WTC11 (cell line): ENCODE measurements at places on chromosomes 13 and 19. TPM values are rescaled to one million over a fixed set of nuclear protein-coding genes. Genes with fewer than 3 reads are reported as not detected.

ADGRE2 gene
- 3.0 to 4.0 TPM (median 3.2 TPM) in 3 replicates for total RNA-seq

- H3K27me3 ChIP-seq = peaks cover 90% of the 10 kb centered on the region
- DNase-seq = peak; percentile 63
- peak overlapping the region; percentile 70 for H3K4me3 ChIP-seq
- no peaks in the 10 kb centered on the region for H3K36me3 ChIP-seq
- no peak overlapping the region for H3K27ac ChIP-seq
Observed at GRCh38 chr13:21673789-21674489, 3.1 kb downstream of the FGF9 start.

DNA sequence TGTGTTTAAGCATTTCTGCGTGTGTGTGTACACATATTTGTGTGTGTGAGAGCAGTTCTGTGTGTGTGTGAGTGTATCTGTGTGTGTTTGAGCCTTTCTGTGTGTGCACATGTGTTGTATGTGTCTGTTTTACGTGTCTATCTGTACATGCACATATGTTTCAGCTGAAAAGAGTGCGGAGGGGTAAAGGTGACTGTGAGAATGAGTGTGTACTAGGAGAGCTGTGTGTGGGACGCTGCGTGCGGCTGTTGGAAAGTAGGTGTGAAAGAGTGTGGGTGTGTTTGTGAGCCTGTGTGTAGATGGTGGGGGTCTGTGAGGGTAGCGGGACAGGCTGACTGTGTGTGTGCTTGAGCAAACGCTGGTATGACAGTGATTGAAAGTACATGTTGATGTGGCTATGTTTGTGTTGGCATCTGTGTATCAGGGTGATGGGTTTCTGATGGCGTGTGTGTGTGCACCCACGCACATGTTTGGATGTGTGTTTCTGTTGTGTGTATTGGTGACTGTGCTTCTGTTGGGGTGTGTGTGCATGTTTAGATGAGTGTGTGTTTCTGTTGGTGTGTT lies 7.5 kb upstream of the TPM4 start:
- H3K4me1 ChIP-seq = peaks cover 19% of the 10 kb centered on the region
- H3K36me3 ChIP-seq = no peaks in the 10 kb centered on the region
- no peak for DNase-seq
- H3K27ac ChIP-seq = no peak overlapping the region
- no peak overlapping the region for H3K4me3 ChIP-seq

DNA sequence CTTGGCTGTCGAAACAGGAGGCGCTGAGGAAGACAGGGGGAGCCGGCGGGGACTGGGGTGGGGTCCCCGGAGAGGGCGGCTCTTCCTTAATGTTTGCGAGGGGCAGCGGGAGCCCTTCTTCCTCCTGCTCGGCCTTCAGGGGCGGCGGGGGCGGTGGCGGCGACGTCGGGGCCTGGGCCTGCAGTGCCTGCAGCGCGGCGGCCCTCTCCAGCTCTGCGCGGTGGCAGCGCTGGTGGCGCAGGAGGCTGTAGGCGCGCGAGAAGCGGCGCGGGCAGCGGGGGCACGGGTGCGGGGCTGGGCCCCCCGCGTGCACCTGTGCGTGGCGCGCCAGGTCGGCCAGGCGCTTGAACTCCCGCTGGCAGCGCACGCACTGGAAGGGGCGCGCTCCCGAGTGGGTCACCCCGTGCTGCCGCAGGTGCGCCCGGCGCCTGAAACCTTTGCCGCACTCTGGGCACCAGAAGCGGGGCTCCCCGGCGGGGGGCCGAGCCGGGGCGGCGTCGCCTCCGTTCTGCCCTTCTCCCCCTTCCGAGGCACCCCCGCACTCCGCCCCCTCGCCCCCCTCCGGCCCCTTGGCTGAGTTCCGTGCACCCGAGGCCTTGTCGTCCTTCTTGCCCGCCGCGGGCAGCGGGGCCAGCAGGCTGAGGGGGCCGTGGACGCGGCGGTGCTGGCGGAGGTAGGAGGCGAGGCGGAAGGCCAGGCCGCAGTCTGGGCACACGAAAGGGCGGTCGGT lies 2.5 kb downstream of the ZNF579 start:
- H3K27ac ChIP-seq = no peak overlapping the region
- H3K4me1 ChIP-seq = peaks cover 5% of the 10 kb centered on the region
- H3K27me3 ChIP-seq = no peaks in the 10 kb centered on the region; the same call in 1 of the 2 replicates
- H3K36me3 ChIP-seq = peaks cover 13% of the 10 kb centered on the region

ZNF575 gene
- 0.13 to 0.25 TPM in 2 of 3 replicates, not detected in the other for total RNA-seq

PLEKHF1 gene
- 10.8 to 17.9 TPM (median 14.0 TPM) in 3 replicates for total RNA-seq

DNA sequence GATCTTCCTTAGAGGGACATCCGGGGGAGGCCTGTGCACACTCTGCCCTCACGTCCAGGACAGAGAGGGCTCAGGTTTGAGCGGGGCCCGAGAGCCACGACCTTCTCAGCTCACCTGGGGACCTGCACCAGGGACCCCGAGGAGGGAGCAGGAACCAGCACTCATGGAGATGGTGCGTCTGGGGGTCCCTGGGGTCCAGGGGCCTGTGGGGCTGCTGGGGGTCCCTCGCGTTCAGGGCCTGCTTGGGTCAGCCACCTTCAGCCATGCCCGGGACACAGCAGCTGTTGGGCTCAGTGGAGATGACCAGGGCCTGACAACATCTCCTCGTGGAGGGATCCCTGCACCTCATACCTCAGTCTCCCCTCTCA lies 47.1 kb downstream of the TMEM255B start:
- H3K4me3 ChIP-seq = no peak overlapping the region
- no peaks in the 10 kb centered on the region; the same call in 1 of the 2 replicates for H3K27me3 ChIP-seq
- peaks cover 9% of the 10 kb centered on the region for H3K36me3 ChIP-seq

ZNF221 gene
- 7.0 to 7.6 TPM (median 7.2 TPM) in 3 replicates for total RNA-seq

- DNase-seq = peak; percentile 49
- no peak overlapping the region for H3K27ac ChIP-seq
- peaks cover 58% of the 10 kb centered on the region for H3K4me1 ChIP-seq
- H3K4me3 ChIP-seq = peak overlapping the region; percentile 82
Observed at GRCh38 chr13:112690283-112690929, 568 bp downstream of the ATP11A start.

- H3K4me1 ChIP-seq = peaks cover 28% of the 10 kb centered on the region
- no peak overlapping the region for H3K27ac ChIP-seq
- peaks cover 23% of the 10 kb centered on the region for H3K27me3 ChIP-seq
- no peaks in the 10 kb centered on the region for H3K36me3 ChIP-seq
- no peak for DNase-seq
Observed at GRCh38 chr19:52660981-52661380, 22.8 kb upstream of the ZNF83 start.

DNA sequence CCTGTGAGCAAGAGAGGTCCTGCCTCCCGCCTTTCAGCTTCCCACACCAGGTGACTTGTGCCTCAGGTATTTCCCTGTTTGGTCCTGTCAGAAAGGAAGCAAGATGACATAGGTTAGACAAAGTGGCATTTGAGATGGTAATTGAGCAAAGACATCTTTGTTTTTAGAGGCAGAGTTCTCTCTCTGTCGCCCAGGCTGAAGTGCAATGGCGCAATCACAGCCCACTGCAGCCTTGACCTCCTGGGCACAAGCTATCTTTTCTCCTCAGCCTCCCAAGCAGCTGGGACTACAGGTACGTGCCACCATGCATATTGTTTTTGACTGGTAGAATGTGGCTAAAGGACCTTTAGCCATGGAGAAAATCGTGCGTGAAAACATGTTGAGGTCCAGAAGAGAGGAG lies 339.1 kb downstream of the FGF9 start:
- peaks cover 5% of the 10 kb centered on the region; the same call in 1 of the 2 replicates for H3K4me1 ChIP-seq
- no peak for DNase-seq
- H3K4me3 ChIP-seq = no peak overlapping the region
- no peaks in the 10 kb centered on the region for H3K27me3 ChIP-seq
- no peak overlapping the region for H3K27ac ChIP-seq
- no peaks in the 10 kb centered on the region for H3K36me3 ChIP-seq

ACTN4 gene
- total RNA-seq = 484 to 511 TPM (median 506 TPM) in 3 replicates

BEST2 gene
- total RNA-seq = 3.3 to 4.7 TPM (median 4.1 TPM) in 3 replicates
